ENCODE measurements at places on chromosomes 2 and 18.

DNA sequence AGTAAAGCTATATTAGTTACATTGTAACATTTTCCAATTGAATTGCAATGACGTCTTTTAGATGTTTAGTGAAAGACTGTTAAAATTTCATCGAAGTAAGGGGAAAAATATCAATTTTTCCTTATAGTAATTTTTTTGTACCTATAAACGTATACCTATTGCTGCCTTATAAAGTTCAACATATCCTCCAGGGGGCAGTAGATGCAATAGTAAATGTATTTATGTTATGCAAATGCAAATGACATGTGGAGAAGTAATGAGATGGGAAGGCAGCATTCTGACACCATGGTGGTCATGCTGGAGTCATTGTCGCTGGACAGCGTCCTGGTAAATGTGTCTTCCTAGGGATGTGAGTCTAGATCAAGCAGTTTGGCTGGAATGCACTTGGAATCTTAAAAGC is 38.7 kb downstream of the MSTN start:
- DNase-seq = no peak

GRCh38 chr2:138267161-138267901 is 234.2 kb upstream of the SPOPL start:
- no peak for DNase-seq

- no peak for DNase-seq
These were observed 2.9 kb downstream of the CREB1 start for GRCh38 chr2:207532676-207533075.

DNA sequence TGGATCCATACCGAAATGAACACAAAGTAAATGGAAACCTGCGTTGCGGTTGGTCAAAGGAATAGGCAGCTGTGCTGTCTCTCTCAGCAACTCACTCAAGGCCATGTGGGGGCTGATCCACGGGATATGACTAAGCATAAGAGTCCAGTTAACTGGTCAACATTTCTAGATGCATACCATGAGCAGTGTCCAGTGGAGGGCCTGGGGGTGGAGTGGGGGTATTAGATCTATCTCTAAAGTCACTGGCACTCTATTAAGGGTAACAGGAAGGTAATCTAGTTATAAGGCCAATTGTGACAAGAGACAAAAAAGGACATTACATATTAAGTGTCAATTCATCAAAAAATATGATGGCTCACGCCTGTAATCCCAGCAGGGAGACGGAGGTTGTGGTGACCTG is 136.8 kb downstream of the TTC32 start:
- no peak for DNase-seq

DNA sequence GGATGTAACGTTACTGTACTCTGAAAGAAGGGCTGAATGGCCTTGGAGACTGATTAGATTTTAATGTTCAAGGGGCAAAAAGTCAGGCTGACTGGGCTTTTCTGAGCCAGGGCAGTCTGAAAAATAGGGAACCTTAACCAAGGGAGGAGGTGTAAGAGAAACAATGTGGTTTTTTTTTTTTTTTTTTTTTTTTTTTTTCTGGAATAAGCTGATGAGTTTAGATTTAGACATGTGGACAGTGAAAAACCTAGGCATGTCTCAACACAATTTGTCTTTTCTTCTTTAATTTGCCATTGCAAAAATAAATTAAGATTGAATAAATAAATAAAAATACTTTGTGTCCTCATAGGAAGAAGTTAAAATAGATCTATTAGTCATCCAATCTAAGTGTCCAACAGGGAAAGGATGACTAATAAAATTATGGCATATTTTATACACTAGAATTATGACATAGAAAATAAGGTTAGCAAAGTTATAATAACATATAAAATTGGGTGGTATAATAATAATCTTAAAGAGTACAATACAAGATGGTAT is 237.6 kb upstream of the TRIB2 start:
- DNase-seq = no peak

DNA sequence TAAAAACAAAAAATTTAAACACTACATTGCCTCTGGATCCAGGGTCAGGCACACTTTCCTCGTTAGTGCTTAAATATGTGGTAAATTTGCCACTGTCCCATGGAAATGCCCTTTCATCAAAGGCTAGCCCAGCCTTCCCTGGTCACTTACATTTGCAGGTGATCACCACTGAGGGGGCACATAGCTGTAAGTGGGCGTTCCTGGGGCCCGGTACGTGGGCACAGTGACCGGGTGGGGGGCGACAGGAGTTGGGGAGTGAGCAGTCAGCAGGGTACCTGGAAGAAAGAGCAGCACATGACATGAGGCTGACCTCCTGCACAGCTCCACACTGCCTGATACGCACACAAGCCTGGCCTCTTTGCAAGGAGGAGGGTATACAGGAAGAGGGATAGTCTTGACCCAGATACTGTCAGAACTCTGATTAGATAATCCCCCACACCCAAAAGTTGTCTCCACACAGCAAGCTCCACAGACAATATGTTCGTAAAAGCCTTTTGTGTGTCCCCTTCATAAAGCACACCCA is 40.5 kb downstream of the FAM168B start:
- no peak for DNase-seq

DNA sequence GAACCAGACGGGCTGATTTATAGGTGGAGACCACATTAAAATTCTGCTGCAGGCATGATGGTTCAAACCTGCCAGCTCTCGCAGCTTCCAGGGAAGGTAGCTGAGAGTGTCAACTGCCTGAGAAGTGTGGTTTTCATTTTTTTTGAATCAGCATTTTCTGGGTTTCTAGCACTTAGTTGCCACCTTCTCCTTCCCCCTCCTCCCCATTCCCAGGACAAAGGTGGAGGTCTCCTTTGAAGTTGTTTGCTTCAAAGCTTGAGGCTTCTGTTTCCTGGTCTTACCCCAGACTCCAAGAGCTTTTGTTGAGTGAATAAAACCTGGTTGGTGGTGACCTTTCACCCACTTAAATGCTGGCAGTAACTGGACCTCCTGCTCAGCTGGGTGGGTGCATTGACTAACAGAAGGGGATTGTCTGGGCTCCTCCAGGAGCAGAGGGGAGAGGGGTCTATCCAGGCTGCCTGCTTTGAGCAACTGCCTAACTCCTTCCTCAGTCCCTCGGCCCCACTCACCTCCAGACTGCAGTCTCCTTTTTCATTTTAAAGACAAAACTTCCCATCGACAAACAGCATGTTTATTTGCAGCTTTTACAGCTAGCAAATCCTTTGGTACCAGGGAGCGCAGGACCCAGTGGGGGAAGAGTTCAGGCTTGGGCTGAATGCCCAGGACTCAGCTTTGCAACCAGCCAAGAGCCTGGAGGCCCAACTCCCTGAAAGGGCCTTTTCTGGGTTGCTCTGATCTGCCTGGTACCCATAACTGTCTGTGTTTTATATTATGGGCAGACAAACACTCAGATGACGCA is 3.5 kb downstream of the RHOB start:
- DNase-seq = no peak

GRCh38 chr2:101815739-101816391 is 118.4 kb downstream of the MAP4K4 start:
- DNase-seq = no peak

DNA sequence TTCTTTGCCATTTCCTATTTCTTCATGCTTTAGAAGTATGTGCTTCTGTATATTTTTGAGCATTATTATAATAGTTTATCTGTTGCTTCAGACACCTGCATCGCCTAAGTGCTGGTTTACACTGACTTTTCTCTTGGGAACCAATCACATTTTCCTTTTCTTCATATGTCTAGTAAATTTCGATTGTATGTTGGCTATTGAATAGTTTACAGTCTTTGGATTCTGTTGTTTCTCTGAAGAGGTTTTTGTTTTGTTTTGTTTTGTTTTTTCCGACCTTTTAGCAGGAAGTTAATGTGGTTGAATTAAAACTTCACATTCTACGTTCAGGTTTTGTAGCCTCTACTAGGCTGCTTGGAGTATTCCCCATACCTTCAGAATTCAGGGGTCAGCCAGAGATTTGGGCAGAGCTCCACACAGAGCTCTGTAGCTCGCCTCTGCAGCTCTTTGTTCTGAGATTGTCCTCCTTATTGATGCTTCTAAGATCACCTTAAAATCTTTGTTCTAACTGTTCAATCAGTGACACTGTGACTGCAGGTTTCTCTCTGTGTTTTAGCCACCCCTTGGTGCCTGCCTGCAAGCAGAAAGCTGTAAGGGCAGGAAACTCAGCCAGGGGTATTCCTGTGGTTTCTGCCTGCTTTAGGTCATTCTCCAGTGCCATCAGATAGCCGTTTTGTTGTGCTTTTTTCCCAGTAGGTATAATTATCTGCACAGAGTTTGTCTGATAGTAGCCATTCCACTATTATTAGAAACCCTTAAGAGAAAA is 83.4 kb downstream of the FAM168B start:
- no peak for DNase-seq

DNA sequence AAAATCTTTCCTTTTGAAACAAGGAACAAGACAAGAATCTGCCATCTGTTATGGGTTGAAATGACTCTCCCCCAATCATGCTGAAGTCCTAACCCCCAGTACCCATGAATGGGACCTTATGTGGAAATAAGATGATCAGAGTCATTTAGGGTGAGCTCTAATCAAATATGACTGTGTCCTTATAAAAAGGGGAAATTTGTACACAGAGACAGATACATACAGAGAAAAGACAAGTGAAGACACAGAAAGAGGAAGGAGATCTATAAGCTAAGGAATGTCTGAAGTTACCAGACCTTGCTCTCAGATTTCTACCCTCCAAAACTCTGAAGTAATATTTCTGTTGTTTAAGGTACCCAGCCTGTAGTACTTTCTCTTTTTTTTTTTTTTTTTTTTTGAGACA is 15.7 kb downstream of the TGFBRAP1 start:
- DNase-seq = no peak

DNA sequence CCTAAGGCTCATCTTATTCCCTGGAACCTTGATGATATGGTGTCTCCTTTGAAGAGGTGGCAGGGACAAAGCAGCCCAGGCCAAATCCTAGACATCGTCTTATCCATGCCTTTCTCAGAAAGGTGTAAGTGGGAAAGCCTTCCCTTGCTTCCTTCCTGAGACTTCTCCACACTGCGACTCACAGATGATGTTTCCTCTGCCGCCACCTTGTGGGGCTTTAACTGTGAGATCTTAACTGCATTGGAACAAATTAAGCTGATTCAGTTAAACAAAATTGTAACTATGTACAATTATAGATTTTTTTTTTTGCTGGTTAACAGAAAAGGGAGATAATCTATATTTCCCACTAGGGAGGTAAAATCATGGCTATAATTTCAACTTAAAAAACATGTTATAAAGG is 10.0 kb upstream of the GCA start:
- DNase-seq = no peak

DNA sequence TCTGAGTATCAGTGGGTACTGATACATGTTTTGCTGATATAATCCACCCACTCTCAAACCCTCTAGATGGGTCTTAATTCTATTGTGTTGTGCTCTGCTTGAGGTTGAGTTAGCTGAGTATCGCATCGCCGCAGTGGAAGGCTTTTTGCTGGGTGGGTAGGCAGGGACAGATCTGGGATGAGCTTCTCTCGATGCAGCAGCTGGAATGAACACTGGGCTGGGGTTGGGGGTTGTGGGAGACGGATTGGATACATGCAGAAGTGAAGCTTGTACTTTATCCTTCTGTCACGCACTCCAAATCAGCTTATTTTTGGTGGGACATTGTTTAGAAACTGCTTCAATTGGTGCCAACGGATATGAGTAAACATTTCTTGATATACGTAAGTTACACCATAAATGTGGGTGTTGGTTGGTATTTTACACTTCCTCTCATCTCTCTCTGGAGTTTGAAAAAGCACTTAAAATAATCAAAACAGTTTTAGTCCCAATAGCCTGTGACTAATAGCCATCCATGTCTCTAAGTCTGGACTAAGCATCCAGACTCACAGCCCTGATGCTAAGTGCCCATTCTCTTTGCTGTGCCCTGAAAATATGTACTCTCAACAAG is 107.1 kb downstream of the POLE4 start:
- DNase-seq = no peak

DNA sequence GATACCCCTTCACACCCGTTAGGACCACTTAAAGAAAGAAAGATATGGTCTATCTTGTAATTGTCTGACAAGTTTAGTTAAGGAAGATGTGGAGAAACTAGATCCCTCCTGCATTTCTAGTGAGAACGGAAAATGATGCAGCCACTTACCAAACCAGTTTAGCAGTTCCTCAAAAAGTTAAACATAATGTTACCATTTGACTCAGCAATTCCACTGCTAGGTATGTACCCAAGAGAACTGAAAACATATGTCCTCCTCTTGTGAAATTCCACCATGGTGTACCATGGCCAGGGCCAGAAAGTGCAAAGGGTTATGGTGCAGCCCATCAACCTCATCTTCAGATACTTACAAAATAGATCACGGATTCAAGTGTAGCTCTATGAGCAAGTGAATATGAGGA is 79.0 kb upstream of the ID2 start:
- DNase-seq = no peak

- DNase-seq = no peak
These were observed 10.5 kb downstream of the ONECUT2 start for GRCh38 chr18:57445488-57446319.

GRCh38 chr2:171889808-171890207 is 4.2 kb downstream of the SLC25A12 start:
- no peak for DNase-seq

- DNase-seq = no peak
These were observed 871.8 kb downstream of the SLC4A3 start for GRCh38 chr2:220499225-220499624.

DNA sequence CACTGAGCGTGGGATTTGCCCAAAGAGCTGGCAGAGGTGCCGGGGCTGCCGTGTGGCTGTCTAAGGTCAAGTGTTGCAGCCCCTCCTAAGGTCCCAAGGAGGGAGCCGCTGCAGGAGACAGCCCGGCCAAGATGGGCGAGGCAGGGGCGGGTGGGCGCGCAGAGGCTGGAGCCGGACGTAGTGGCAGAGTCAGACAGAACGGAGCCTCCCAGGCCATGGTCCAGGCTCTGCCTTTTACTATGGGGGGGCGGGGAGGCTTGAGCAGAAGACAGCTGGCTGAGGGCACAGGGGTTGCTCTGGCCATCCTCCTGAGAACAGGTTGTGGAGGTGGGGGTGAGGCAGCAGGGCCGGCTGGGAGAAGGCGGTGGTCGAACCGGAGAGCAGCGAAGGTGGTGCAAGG is 27.5 kb upstream of the PRLH start:
- DNase-seq = no peak

- no peak for DNase-seq
These were observed 7.7 kb downstream of the APLF start for GRCh38 chr2:68475110-68475509.

DNA sequence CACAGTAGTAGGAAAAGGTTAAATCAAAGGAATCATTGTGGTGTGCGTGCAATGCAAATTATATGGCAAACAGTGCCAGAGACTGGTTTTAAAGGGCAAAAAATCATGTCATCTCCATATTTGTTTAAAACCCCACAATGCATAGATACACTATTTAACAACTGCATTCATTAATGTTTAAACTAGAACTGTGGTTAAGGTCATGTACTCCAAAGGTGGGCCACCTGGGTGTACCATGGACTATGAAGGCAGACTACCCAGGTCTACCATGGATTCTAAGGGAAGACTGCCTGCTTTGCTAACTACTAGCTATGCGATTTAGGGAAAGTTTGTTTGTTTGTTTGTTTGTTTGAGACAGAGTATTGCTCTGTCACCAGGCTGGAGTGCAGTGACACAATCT is 356.3 kb downstream of the ZEB2 start:
- DNase-seq = no peak
